Right atrium auricular region (tissue), 2 donors: ENCODE measurements at places on chromosomes 13 and 19.

GRCh38 chr19:30480097-30480496 is 107.9 kb downstream of the ZNF536 start:
- DNase-seq = no peak

DNA sequence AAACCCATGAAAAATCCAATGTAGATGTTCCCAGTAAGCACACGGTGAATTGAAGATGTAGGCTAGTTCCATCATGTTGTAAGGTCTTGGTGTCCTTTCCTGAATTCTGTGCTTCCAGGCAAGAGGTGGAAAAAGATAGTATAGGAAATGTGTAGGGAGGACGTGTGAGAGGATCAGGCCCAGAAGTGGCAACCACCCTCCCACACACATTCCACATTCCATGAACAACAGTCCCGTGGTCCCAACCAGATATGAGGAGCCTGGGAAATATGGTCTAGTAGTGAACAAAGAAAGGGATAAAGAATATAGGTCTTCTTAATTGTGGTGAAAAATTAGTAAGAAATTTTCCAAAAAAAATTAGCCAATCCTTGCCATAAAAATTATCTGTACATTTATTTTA is 1254.2 kb upstream of the SLC10A2 start:
- DNase-seq = no peak

DNA sequence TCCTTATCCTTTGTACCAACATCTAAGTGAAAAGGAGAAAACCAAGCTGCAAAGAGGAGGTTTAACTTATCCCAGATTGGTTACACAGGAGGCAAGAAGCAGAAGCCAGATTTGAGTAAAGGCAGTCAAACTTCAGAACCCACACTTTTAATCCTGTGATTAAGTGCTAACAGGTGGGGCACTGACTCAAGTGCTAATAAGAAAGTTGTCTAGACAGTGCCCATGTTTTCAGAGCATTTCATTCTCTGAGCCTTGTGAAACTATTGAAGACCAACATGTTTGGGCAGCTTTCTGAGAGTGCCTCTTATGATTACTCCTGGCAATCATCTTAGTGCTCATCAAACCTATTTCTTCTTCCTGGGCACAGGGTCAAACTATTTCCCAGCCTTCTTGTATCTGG is 380.8 kb downstream of the KCNRG start:
- DNase-seq = no peak

- no peak for DNase-seq
Observed at GRCh38 chr13:71513411-71514033, 353.5 kb downstream of the DACH1 start.

- DNase-seq = no peak
Observed at GRCh38 chr13:75415171-75415570, 66.8 kb downstream of the TBC1D4 start.
